ENCODE measurements at places on chromosomes 11 and 22. TPM values are rescaled to one million over a fixed set of nuclear protein-coding genes. Genes with fewer than 3 reads are reported as not detected.

- no peak for DNase-seq
Observed at GRCh38 chr22:38418589-38418988, 36.4 kb downstream of the KCNJ4 start.

Gene CCDC179
- not detected for total RNA-seq

DNA sequence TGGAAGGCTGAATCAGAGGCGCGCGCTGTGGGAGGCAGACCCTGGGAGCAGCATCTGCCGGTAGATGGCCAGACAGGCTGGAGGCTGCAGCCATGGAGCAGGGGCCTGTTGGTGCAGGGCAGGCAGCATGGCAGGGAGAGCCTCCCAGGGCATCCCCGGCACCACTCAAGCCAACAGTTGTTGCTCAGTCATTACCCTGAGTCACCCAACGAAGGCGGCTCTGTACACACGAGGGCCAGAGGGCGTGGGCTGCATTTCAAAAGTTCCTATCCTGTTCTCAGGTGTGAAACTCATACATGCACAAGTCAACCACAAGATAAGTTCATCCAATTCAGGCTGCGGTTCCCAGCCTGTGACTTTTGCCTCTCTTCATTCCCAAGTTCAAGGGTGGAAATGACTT is 2.6 kb downstream of the ANO1 start:
- DNase-seq: no peak

DNA sequence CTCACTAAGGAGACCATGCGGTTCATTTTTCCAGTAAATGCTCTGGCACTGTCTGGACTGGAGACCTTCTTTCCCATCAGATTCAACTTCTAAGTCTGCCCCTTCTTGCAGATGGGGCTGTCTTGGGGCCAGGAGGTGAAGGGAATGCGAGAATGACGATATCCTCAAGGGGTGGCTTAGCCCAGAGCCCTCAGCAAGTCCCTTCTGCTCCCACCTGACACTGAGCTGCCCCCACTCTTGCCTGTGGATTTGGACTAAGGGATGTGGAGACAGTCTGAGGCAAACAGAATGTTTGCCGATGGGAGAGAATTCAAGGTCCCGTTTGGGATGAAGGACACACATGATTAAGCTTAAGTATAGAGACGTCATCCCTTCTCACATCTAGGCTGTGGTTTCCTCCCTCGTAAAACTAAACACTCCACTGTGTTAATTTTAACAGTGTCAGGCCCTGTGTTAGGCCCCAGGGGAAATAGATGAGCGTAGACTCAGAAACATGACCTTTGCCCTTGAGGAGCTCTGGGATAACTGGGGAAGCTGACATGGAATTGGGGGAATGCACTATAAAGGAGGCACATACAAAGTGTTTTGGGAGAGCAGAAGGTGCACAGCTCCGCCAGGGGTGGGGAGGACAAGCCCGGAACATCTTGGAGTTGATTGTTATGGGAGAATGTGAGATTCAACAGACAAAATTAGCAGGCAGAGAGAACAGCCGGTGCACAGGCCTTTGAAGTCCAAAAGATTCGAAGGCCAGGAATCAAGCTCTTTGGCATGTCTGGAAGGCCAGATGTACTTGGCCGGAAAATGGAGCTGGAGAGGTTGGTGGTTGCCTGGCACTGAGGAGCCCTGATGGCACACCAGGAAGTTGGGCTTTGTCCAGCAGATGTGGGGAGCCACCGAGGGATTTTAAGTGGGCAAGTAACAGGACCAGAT is 71.6 kb downstream of the ST3GAL4 start:
- no peak for DNase-seq

DNA sequence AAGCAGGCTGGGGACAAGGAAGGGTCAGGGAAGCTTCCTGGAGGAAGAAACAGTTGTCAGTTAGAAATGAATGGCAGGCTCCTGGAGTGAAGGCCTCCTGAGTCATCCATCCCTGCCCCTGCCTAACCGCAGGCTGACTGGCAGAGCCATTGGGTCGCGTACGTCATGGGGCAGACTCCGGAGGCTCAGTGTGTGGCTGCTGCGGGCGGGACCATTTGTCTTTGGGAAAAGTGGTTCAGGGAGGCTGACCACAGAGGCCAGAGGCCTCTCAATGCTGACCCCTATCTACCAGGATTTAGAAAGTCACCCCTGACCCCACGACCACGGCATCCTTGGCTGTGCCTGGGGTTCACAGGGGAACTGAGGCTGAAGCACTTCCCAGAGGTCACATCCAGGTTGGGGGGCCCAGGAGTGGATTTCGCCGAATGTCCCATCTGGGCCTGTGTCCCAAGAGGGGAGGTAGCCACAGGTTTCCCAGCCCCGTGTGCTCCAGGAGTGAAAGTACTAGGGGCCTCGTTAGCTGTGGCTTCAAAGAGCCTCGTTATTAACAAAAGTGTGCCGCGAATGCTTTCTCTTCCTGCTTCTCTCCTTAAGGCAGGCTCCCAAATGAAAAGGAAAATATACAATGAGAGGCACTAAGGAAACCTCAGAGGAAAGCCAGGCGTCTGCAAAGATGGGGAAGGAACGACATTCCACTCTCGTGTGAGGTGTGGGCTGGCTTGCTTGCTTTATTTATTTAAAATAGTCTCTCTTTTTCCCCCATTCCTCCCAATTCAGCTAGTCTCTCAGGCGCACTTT is 58.9 kb downstream of the FLRT1 start:
- DNase-seq: no peak

DNA sequence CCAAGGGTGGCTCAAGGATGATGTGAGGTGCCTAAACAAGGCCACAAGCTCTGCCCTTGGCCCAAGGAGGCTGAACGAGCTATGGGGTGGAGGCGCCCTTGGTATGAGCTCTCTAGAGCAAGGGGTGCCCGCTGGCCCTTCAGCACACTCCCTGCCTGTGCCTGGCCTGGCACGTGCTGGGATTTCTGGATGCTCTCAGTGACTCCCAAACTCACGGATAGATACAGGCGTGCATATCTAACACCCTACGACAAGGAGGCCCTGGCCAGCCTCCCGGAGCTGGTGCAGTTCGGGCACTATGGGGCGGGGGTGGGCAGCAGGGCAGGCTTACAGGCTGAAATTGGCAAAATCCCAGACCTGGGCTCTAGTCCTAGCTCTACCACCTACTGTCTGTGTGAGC is 30.6 kb downstream of the SCUBE1 start:
- DNase-seq: no peak

GRCh38 chr22:44532552-44532951 is 34.5 kb upstream of the RTL6 start:
- no peak for DNase-seq

Gene CCDC89
- total RNA-seq: not detected

- DNase-seq: no peak
Observed at GRCh38 chr11:102806296-102806695, 8.3 kb upstream of the MMP1 start.

Gene KCNJ5
- 0.14 TPM for total RNA-seq

GRCh38 chr22:30031764-30032455 is 48.4 kb upstream of the HORMAD2 start:
- DNase-seq: no peak

DNA sequence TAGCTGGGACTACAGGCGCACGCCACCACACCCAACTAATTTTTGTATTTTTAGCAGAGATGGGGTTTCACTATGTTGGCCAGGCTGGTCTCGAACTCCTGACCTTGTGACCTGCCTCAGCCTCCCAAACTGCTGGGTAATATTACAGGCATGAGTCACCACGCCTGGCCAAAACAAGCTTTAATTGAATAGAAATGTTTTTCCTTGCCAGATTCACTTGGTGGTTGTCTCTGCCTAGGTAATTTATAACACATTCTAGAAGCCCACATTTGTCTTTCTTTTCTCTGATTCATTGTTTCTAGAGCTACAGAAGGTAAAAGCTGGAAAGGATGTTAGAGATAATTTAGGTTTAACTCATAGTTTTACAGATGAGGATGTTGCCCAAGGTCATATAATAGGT is 41.3 kb downstream of the CECR2 start:
- no peak for DNase-seq

Gene CRYBB2
- total RNA-seq: not detected

Gene PANX2
- 2.5 TPM for total RNA-seq

All from neural crest cell (in vitro differentiated cells).